ENCODE measurements at places on chromosomes 3 and 15.

DNA sequence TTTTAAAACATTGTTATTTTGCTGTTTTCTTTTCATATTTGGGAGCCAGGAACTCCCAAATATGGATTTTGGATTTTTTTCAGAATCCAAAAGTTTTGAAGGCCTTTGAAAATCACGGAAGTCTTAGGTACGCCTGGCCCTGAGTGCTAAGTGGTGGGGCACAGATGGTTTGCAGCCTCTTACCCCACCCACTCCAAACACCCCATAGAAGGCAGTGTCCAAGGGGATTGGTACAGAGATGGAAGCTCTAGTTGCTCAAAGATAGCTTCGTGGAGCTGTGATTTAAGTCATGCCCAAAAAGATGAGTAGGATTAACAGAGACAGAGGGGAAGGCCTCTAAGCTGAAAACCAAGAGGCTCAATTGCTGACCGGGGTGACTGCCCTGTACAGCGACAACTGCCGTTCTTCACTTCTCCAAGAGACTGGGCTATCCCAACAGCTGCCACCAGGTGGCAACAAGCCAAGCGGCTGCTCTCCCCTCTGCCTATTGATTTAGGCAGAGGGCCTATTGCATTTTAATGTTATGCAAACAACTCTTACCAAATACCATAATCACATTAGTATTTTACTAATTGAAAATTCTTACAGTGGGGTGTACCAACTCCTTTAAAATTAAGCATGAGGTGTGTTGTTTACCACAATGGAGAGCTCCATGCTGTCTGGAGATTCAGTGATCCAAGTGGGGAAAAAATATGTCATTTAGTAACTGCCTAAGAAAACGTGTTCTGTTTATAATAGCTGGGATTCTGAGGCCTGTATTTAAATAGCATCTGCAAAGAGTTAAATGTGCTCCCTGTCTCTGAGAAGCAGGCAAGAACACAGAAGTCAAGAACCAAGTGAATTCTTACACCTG lies 64.0 kb upstream of the C15orf61 start:
- peak; percentile 67 for DNase-seq

DNA sequence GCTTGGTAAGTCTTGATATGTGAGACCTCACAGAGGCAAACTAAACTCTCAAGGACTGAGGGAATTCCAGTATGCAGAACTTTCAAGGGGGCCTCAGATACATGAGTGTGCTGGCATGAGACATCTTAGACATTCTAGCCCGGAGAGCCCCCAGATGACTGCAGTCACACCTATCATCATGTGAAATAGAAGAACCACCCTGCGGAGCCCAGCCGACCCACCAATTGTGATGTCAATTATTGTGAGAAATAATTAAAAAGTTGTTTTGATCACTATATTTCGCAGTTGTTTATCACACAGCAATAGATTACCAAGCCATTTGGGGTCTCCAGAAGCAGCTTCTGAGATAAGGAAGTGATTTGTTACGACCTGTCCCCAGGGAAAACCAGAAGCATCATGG lies 55.3 kb upstream of the CD47 start:
- DNase-seq = no peak

GRCh38 chr3:129672412-129672811 lies 65.9 kb upstream of the PLXND1 start:
- no peak for DNase-seq

GRCh38 chr3:63588895-63589294 lies 63.6 kb upstream of the SNTN start:
- no peak for DNase-seq

DNA sequence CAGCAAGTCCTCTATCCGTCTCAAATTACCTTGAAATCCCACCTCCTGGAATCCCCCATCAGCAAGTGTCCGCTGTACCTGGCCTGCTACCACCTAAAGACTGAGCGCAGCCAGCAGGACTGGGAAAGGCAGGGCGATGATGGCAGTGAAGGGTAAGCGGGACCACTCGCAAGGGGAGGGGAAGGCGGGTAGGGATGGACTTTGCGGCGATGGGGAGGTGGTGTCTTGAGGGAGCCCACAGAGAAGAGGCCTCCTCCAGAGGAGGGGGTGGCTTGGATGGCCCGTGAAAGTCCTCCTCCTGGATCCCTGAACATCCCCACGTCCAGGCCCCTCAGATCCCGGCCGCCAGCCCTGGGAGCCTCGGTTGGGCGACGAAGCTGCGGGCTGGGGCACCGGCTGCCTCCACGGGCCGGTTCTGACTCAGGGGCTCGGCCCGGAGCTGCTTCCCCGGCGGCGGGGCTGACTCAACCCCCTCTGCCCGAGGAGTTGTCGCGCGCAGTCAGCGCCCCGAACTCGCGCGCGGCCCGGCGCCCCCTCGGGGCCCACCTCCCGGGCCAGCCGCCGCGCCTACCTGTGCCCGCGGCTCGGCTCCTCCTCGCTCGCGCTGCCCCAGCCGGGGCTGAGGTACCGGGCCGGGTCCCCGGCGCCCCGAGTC lies 512 bp downstream of the LARP6 start:
- DNase-seq = no peak

- DNase-seq = peak; percentile 62
Measured at GRCh38 chr15:75452865-75453702, 1.6 kb upstream of the SIN3A start.

GRCh38 chr3:129025108-129025507 lies 24.0 kb downstream of the EFCC1 start:
- no peak for DNase-seq

GRCh38 chr15:74616366-74616939 lies 817 bp downstream of the CLK3 start:
- DNase-seq = peak; percentile 42

DNA sequence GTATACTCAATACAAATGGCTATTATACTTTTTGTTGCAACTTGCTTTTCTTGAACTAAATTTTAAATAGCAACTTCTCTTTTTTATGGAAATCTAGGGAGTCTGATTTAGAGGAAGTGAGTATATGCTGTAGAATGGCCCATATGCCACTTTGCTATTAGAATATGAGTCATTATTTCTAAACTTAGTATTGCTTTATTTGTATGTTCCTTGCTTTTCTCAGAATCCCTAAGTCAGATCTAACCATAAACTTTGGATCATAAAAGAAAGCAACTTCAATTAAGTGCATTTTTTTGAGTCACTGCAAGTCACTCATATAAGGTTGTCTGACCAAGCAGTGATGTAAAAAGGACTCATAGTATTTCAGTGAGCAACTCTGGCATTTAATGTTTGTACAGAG lies 17.5 kb upstream of the SPTSSB start:
- no peak for DNase-seq

Measured in activated T-helper 9 cell treated with anti-CD3 and anti-CD28 coated beads, Interleukin-2, amount 50 U/mL, for 16 hours (primary cell).